Ammon's horn (tissue), 1 donor: ENCODE measurements at places on chromosomes 6 and 20.
A peak's percentile ranks its signal among the peaks of the same experiment; 100 is the strongest.

DNA sequence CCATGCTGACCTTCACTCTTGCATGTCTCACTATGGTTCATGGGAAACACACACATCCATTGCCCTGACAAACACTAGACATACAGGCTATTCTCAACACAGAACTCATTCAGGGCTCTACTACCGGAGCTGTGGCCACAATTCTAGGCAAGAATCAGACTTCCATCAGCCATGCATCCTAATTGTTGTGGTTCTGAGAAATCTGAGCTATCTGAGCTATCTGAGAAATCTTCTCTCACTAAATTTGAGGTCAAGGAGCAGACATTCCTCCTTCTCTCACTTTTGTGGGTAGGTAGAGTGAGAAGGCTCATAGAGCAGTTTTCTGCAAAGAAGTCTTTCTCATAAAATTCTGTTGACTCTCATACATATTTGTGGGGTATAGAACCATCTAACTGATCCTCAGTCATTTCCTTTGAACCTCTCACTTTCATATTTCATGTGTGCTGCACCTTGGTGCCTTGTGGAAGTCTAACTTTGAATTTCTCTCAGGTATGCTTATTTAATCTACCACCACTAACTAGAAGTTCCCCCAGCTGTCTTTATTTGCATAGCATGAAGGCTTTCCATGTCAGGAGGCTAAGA, 43.6 kb downstream of the ADGRF1 start:
- no peak for DNase-seq

- DNase-seq: no peak
Measured at GRCh38 chr6:158737710-158738615, 81.2 kb downstream of the EZR start.

GRCh38 chr20:32355417-32355841, 2.7 kb upstream of the ASXL1 start:
- no peak for DNase-seq

DNA sequence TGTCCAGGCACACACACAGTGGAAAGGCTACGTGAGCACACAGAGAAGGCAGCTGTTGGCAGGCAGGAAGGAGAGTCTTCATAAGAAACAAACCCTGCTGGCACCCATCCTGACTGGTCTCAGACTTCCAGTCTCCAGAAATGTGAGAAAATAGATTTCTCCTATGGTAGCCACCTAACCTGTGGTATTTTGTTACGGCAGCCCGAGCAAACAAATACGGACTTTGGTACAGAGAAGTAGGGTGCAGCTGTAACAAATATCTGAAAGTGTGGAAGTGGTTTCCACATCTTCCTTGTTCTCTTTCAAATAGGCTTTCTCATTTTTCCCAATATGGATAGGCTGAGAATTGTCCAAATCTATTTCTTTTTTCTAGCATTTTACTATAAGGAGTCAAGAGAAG, 94.6 kb downstream of the ADGB start:
- no peak for DNase-seq

DNA sequence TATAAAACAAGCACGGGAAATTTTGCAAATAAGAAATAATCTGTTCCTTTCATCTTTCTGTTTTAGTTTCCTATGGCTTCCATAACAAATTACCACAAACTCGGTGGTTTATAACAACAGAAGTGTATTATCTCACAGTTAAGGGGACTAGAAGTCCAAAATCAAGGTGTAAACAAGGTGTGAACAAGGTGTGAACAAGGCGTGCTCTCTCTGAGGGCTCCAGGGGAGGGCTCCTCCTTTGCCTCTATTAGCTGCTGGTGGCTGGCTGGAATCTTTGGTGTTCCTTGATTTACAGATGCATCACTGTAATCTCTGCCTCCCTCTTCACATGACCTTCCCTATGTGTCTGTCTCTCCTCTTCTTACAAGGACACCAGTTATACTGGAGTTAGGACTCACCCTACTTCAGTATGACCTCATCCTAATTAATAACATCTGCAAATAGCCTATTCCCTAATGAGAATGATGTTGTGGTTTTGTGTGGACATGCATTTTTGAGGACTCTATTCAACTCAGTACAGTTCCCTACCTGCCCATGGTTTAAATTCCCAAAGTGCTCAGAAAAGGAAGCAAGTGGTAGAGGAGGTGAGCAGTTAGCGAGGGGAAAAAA, 17.5 kb upstream of the BMP5 start:
- DNase-seq: no peak

DNA sequence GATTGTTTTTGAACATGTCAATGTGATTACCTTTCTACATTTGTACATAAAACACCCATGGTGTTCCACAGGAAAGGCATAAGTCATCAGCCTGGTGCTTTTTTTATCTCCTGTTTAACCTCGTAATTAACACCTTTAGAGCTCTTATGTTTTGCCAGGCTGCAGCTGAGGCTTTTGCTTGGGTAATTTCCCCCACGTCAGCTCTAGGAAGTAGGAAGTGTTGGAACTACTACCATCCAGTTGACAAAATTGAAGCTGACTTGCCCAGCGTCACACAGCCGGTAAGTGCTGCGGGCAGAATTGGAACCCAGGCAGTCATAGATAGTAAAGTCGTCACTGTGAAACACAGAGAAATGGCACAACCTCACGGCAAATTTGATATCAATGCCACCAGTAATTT, 86.6 kb upstream of the BMP2 start:
- DNase-seq: no peak

- DNase-seq: no peak
Measured at GRCh38 chr6:154653853-154654252, 79.4 kb upstream of the SCAF8 start.

DNA sequence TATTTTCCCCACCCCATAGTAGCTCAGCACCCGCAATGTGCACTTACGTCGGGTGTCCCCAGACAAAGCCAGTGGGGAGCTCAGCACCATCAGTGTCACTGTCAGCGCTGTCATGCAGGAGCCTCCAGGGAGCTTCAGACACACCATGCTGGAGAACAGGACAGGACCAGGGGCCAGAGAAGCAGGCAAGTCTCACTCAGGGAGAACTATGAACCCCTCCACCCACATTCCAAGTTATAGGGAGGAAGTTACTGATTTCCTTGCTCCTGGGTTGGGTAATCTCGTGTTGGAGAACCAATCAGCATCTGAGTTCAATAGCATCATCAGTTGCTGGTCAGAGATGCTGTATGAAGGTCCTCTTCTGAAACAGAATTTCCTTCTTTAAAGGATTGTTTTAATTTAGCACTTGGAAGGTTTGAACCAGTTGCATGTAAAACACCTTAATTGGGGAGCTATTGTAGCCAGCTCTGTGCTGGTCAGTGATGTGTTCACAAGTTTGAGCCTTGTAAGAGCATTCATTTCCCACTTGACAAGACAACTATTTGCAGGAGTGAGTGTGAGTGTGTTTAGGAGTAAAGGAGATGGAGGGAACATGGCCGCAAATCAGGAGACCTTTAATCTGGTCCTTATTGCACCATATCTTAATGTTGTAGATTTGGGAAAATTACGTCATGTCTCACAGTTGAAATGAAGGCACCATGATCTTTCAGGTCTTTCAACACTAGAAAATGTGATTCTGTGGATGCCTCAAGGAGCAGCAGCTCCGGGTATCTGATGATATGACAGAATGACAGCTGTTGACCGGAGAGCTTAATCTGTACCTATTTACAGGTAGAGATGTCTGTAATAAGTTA, at the start of gene HLA-DRB1:
HLA-DRB1 (minus strand) TSS at position 253 of the 854 bp plus-strand sequence; CDS start at position 147, 106 bp downstream.
- DNase-seq: peak; percentile 35

GRCh38 chr6:119328254-119328653, 21.3 kb downstream of the MAN1A1 start:
- no peak for DNase-seq

- DNase-seq: peak; percentile 37
Measured at GRCh38 chr6:18323935-18324705, 59.8 kb upstream of the DEK start.

- no peak for DNase-seq
Measured at GRCh38 chr6:129525055-129525454, 184.9 kb downstream of the ARHGAP18 start.

DNA sequence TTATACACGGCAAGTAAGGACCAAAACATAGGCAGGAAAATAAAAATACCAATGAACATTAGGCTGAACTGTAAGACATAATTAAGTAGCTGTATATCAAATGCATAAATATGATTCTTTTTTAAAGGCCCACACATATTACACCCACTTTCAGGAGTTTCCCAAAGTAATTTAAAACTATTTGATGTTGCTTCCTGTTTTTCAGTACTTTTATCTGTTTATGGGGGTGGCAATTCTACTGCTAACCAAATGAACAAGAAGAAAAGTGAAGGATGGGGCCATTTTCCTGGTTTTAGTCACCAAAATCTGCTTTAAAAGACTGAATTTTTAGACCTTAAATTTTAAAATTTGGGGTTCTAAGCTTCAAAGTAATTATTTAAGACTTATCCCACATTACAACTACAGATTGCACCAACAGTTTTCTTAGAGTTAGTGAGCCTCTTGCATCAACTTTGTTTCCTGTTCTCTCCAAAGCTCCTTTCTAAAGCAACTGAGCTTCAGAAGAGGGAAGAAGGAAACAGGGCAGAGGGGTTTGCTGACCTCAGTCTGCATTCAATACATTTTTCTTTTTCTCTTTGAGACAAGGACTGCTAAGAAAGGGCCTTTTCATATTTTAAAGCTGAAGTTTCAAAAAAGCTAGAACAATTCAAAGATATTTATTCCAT, 191.0 kb downstream of the BACH2 start:
- DNase-seq: no peak

DNA sequence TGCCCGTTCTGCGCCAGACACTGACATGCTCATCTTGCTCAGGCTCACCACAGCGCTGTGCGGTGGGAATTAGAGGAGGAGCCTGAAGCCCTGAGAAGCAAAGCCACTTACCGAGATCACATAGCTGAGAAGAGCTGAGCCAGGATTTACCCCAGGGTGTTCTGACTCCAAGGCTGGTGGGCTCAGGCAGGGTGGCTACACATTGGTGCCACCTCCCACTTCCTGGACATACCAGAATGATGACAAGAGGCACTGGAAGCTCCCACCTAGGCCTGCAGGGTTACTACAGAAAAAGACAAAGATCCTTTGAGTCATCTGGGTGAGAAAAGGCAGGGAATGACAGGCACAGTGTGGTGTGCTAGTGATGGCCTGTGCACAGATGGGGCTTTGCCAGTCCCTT, 24.4 kb upstream of the FKBP1A start:
- DNase-seq: no peak

DNA sequence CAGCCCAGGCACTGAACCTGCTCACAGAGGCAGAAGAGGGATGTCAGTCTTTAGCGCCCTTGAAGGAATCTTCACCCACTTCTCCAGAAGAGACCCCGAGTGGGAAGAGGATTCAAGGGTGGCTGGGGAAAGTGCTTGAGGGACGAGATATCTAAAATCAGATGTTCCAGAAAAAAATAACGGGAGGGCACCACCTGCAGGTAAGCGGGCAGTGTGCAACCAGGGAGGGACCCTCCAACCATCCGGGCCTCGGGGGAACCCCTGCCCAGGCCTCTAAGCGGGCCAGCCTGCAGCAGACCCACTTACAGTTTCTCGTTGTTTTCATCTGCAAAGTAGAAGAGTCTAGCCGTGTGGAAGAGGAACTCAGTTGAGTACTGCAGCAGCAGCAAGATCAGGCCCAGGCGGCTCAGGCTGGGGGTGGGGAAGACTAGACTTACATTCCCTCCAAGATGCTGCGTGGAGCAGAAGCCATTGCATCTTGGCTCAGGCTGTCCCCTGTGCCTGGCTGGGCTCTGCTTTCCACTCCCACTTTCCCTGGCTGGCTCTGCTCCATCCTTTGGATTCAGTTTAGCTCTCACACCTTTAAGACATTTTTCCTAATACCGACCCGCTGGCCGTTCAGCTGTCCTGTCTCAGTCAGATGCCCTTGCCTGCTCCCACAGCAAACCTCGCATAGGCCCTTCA, 71.0 kb downstream of the TRAM2 start:
- DNase-seq: no peak
